H1 (cell line): ENCODE measurements at places on chromosomes 7 and 10.

- H3K27me3 ChIP-seq: no peaks in the 10 kb centered on the region
- peaks cover 3% of the 10 kb centered on the region; the same call in 1 of the 2 replicates for H3K4me1 ChIP-seq
- no peak overlapping the region for H3K27ac ChIP-seq
- H3K4me3 ChIP-seq: no peak overlapping the region
- no peak for DNase-seq
- H3K36me3 ChIP-seq: no peaks in the 10 kb centered on the region
These were observed 35.6 kb upstream of the GALNT17 start for GRCh38 chr7:71096351-71096750.

DNA sequence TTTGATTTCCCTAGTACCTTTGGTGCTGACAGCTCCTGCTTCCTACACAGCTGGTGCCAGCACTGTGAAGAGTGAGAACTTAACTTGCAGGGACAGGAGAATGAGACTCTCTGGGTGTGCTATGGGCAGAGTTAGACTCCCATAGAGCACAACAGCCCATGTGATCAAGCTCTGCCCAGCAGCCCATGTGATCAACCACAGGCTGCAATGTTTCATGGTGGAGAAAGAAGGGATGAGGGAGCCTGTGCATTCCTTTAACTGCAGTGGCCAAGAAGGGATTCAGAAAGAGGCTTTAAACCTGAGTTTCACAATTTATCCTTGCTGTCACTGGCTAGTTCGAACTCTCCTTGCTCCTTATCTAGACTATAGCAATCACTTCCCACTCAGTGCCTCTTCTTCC is 10.0 kb upstream of the MEST start:
- H3K4me1 ChIP-seq: peaks cover 2% of the 10 kb centered on the region
- no peaks in the 10 kb centered on the region; the same call in 1 of the 2 replicates for H3K27me3 ChIP-seq

- DNase-seq: no peak
- H3K27me3 ChIP-seq: no peaks in the 10 kb centered on the region
- no peaks in the 10 kb centered on the region for H3K4me1 ChIP-seq
- no peak overlapping the region for H3K4me3 ChIP-seq
- H3K27ac ChIP-seq: no peak overlapping the region
These were observed 32.6 kb downstream of the USP6NL start for GRCh38 chr10:11578802-11579255.

- no peaks in the 10 kb centered on the region for H3K27me3 ChIP-seq
- no peak overlapping the region for H3K27ac ChIP-seq
- H3K4me1 ChIP-seq: no peaks in the 10 kb centered on the region
- no peak overlapping the region for H3K4me3 ChIP-seq
These were observed 118.0 kb upstream of the PITRM1 start for GRCh38 chr10:3290550-3290949.

DNA sequence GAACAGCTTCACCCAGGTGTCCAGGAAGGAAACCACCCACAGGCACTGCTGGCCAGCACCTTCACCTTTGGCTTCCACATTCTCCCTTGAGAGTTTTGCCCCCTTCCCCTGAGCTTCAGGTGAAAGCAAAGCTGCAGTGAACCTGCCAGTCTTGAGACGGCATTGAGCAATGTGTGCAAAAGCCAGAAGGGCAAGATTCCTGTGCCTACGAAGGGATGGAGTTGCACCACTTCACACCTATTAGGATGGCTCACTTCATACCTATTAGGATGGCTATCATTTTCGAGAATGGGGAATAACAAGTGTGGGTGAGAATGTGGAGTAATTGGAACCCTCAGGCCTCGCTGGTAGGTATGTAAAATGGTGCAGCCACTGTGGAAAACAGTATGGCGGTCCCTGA is 7.2 kb downstream of the HABP2 start:
- DNase-seq: no peak
- H3K27me3 ChIP-seq: peaks cover 82% of the 10 kb centered on the region
- no peaks in the 10 kb centered on the region for H3K36me3 ChIP-seq
- peaks cover 13% of the 10 kb centered on the region for H3K4me1 ChIP-seq
- no peak overlapping the region for H3K4me3 ChIP-seq

GRCh38 chr7:1050956-1051690 is 6.8 kb downstream of the GPR146 start:
- no peak overlapping the region for H3K27ac ChIP-seq
- H3K4me1 ChIP-seq: peaks cover 3% of the 10 kb centered on the region
- DNase-seq: no peak
- H3K4me3 ChIP-seq: no peak overlapping the region
- no peaks in the 10 kb centered on the region for H3K36me3 ChIP-seq
- H3K27me3 ChIP-seq: no peaks in the 10 kb centered on the region

GRCh38 chr10:97356318-97356914 is 21.9 kb upstream of the FRAT2 start:
- no peak for DNase-seq
- peaks cover 2% of the 10 kb centered on the region; the same call in 1 of the 2 replicates for H3K4me1 ChIP-seq
- no peaks in the 10 kb centered on the region for H3K27me3 ChIP-seq
- peaks cover 23% of the 10 kb centered on the region for H3K36me3 ChIP-seq
- H3K4me3 ChIP-seq: no peak overlapping the region

DNA sequence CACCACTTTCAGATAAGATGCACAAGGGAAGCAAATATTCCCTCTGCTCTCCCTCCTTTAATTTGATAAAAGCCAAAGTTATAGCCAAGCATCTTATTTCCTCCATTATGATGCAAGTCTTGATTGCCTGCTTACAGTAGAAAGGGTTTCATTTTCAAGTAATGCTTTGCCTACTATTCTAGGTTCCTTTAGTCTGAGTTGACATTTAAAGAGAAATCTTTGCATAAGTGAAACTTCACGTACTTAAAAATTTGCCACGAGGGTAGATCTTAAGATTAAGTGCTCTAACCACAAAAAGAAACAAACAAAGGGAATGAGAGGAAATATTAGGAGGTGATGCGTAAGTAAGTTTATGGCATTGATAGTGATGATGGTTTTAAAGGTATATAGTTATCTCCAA is 78.1 kb upstream of the VWDE start:
- no peaks in the 10 kb centered on the region for H3K36me3 ChIP-seq
- H3K4me3 ChIP-seq: no peak overlapping the region
- no peaks in the 10 kb centered on the region for H3K27me3 ChIP-seq
- no peak for DNase-seq
- no peaks in the 10 kb centered on the region for H3K4me1 ChIP-seq

GRCh38 chr7:33109005-33109757 is at the start of gene RP9:
RP9 (minus strand) TSS chr7:33109404; CDS start chr7:33109372, 32 bp downstream.
- H3K4me3 ChIP-seq: peak within 1 kb of the TSS; percentile 75
- no peaks in the 10 kb centered on the region; the same call in 1 of the 2 replicates for H3K36me3 ChIP-seq
- no peaks in the 10 kb centered on the region for H3K4me1 ChIP-seq
- DNase-seq: no peak

- H3K4me1 ChIP-seq: 0 out of 2 replicates have a peak, but pooled peaks cover 1% of the 10 kb centered on the region
- no peaks in the 10 kb centered on the region; the same call in 1 of the 2 replicates for H3K27me3 ChIP-seq
- no peak overlapping the region for H3K27ac ChIP-seq
- DNase-seq: no peak
- H3K36me3 ChIP-seq: no peaks in the 10 kb centered on the region
These were observed 43.1 kb upstream of the EN2 start for GRCh38 chr7:155414547-155415492.

DNA sequence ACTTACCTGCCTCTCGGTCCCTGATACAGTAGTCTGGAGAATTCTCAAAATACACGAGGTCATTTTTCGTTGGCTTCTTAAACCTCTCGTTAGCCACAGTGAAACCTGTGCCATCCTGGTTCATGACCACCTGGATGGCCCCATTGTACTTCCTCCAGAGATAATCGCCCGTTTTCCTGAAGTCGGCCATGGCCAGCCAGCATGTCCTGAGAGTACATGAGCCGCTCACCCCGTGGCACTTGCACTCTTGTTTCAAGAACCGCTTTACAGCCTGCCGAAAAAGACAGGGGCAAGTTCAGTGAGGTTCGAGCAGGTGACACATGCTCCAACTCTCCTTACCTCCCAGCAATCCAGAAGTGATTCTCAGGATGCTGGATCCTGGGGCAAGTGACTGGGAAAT is 25.3 kb downstream of the WNT2 start:
- no peaks in the 10 kb centered on the region for H3K4me1 ChIP-seq
- H3K4me3 ChIP-seq: no peak overlapping the region
- no peak for DNase-seq
